Germinal center (tissue), 1 donor: ENCODE measurements at places on chromosomes 13 and 19.

DNA sequence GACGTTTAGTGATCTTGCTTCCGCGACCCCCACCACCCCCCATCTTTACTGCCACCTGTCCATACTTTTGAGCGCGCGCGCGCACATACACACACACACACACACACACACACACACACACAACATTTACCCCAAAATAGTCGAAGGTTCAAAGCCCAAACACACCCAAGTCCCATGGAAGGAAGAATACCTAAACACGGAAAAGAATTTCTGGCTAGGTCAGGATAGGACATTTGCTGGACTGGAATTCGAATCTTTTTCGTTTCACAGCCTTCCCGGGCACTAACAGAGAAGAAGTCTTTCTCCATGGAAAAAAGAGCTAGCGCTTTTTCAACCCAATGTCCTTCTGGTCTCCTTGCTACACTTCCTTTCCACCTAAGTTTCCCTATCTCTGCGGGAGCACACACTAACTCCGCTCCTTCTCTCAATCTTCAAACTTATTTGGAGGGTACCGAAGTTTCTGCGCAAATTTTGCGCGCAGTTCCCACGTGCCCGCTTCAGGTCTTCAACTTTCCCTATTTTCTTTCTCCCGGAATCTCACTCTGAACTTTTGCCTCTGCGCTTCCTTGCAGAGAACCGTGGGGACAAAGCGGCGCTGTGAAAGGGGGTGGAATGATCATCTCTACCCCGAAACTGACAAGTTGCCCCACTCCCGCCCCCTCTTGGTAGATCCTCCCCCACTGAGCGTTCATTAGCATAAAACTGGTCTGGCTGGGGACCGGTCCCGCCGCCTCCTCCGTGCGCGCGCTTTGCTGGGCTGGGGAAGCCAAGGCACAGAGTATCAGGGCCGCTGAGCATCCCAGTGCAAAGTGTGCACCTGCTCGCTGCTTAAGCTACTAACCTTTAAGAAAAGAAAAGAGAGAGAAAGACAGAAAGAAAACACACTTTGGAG is 2.7 kb downstream of the DACH1 start:
- no peak for DNase-seq

GRCh38 chr13:60572003-60572798 is 175.2 kb downstream of the TDRD3 start:
- no peak for DNase-seq

GRCh38 chr13:41365631-41366030 is 54.6 kb downstream of the NAA16 start:
- no peak for DNase-seq

- no peak for DNase-seq
These were observed 632.3 kb downstream of the SLITRK6 start for GRCh38 chr13:85166891-85167290.

DNA sequence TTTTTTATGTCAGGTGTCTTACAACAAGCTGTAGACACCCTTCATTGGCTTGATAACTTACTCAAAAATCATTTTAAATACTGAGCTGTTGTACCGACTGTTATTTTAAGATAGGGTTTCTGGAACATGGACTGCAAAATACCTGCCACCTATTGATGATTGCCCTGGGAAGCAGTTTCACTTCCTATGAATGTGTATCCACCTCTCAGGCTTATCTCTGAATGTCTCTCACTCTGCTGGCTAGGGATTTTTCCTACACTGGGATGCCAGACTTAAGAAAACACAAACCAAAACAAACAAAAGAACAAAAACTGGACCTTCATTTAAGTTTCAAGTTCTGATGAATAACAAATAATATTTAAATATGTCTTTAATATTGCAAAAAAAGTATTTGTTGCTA is 663.7 kb downstream of the EFNB2 start:
- DNase-seq = no peak

- no peak for DNase-seq
These were observed 306.2 kb downstream of the TEX29 start for GRCh38 chr13:111626371-111627305.

DNA sequence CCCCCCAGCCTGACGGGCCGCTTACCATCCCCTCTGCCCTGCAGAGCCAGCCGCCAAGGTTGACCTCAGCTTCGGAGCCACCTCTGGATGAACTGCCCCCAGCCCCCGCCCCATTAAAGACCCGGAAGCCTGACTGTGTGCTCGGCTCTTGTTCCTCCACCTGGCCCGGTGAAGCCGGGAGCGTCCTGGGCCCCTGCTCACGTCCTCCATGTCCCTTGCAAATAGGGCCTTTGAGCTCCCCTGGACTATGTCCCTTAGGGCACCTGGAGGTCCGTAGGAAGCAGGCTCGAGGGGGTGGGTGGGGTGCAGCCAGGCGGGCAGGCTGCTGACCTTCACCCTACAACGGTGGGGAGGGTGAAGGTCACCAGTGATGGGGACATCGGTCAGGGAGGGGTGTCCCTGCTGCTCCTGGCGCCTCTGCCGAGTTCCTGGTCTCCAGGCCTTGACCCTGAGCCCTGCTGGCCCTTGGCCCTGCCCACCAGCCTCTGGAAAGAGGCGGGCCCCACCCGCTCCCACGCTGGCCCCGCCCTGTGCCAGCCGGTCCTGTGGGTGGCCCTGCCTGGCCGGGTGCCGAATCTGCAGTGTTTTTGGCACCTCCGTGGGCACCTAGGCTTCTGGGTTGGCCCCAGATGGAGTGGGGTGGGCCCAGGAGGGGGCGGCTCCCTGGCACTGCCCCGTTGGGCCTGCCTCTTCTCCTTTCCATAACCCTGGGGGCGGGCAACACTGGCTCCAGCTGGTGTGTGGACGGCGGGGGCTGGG is 3.3 kb downstream of the ATP5F1D start:
- DNase-seq = no peak
